AG04450 (cell line): ENCODE measurements at places on chromosomes 2 and 18.

GRCh38 chr2:42939411-42940206 lies 147.2 kb upstream of the HAAO start:
- DNase-seq, result no peak

DNA sequence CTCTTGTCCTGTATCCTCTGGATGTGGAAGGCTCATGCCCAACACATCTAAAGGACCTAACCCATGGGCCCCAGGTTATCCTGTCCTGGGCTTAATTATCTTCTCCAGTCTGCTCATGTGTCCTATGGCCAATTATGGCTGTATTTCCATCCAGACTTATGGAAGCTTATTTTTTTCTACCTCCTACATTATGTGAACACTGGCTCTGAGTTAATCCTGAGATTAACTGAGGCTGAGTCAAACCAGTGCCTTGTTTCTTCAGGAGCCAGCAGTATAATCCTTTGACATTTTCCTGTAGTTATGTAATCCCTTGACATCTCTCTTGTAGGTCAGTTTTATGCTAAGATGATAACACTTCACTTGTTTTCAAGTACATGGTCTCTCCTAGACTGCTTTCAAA lies 213.6 kb downstream of the PMAIP1 start:
- no peak for DNase-seq

GRCh38 chr2:193153576-193153975 lies 958.8 kb upstream of the TMEFF2 start:
- no peak for DNase-seq

- peak; percentile 46 for DNase-seq
Measured at GRCh38 chr18:62829936-62830335, 114.6 kb downstream of the PHLPP1 start.

DNA sequence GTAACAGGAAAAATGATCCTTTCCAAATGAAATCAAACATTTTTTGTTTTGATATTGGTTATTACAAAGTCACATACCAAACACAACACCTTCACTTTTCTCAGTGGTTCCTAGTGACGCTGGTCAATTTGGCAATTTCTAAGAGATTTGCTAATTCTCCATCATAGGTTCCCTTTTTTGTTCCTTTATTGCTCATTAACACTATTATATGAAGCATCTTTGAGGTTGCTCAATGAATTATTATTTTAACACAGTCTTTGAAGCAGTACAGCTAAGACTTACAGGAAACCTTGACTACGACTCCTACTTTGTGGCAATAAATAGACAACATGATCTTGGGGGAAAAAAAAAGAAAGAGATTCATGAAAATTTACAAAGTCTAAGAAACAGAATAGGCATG lies 152.2 kb upstream of the VRK2 start:
- no peak for DNase-seq

- DNase-seq, result no peak
Measured at GRCh38 chr2:233131936-233132720, 72.0 kb downstream of the INPP5D start.

DNA sequence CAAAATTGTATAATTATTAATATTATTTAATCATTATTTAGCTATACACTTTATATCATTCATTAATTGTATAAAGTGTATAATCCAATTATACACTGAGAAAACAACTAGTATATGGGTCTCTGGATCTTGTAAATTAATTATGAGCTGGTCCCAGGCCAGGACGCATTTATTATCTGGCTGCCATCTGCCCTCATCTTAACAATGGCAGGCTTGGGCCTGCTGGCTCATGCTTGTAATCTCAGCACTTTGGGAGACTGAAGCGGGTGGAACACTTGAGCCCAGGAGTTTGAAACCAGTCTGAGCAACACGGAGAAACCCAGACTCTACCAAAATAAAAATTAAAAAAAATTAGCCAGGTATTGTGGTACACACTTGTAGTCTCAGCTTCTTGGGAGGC lies 502.2 kb upstream of the NRXN1 start:
- no peak for DNase-seq

DNA sequence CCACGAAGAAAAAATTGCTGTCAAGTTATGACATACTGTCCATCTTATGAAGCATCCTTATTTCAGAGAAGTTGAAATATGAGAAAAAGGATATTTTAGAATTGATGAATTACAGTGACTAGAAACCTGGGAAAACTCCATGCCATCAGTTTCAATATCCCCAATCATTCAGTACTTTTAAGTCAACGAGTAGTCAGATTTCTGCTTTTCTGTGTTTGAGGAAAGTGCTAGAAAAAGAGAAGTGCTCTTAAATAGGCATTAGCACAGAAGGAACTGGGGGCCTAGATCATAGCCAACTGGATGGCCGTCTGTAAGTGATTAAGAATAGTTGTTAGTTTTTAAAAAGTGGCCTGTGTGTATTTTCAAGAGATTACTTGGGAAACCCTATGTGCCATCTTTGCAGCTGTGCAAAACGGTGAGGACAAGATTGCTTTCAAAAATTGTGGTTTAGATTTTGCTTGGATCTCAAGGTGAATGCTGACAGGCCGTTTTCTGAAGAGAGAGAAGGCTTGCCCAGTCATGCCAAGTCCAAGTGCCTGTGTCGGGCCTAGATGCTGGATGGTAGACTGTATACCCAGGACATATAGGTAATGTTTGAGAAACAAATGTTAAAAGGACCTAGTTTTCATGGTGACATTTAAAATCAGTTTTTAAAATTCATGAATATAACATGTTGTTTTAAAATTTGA lies 5.1 kb downstream of the NEDD4L start:
- DNase-seq, result no peak

DNA sequence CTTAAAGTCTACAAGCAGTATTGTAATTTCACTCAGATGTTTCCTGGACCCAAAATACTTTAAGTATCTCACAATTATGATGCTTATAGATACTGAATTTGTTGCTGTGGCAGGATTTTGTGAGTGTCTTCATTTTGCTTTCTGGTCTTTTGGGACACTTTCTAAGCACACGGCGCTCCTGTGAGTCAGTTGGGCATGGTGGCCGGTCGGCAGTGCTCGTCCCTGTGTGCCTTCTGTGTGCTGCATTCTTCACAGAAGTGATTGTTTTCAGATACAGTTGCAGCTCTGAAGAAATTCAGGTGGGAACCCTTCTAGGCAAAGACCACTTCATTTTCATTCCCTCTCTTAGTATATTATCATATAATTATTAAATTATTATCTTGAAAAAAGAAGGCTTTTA lies 273.3 kb downstream of the ZNF407 start:
- no peak for DNase-seq

- DNase-seq, result no peak
Measured at GRCh38 chr2:230312638-230313037, 14.4 kb upstream of the SP140L start.

GRCh38 chr2:10400568-10400977 lies 47.6 kb downstream of the ODC1 start:
- DNase-seq, result no peak

DNA sequence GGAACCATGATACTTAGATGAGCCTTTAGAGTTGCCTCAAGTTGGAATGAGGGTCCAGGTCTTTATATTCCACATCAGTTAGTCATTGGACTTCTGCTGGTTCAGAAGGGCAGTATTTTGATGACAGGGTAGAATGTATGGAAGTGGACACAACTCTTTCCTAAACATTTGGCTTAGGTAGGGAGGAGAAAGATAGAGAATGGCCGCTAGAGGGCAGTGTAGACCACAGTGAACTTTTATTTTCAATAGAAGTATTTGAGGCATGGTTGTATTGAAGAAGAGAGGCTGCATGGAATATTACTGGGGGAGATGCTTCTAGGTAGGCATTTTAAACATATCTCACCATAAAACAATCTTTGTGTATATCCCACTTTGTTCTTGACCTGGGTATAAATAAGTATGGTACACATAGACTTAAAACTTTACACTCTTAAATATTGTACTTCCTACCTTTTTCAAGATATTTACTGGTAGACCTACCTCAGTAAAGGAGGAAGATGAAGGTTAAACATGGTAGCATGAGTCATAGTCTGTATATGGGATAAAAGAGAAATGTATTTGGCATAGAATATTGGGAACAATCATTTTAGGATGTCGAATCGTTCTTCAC lies 497.6 kb upstream of the FAM98A start:
- DNase-seq, result peak; percentile 20

- DNase-seq, result no peak
Measured at GRCh38 chr18:80042785-80043184, 8.6 kb downstream of the RBFA start.

DNA sequence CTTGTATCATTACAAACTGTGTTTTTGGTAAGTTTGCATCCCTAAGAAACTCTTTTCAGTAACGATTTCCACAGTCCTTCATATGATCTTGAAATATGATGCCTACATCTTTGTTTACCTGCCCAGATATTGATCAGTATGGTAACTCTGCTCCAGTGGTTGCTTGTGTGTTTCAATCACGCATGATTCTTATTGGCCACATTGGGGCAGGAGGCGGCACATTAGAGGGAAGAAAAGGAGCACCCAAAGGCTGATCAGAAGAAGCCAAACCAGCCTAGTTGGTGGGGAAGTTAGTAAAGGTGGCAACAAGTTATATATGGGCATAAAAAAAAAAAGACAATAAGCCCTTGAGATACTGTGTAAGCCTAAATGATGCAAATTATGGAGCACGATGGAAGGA lies 158.9 kb downstream of the RHBDD1 start:
- DNase-seq, result no peak

DNA sequence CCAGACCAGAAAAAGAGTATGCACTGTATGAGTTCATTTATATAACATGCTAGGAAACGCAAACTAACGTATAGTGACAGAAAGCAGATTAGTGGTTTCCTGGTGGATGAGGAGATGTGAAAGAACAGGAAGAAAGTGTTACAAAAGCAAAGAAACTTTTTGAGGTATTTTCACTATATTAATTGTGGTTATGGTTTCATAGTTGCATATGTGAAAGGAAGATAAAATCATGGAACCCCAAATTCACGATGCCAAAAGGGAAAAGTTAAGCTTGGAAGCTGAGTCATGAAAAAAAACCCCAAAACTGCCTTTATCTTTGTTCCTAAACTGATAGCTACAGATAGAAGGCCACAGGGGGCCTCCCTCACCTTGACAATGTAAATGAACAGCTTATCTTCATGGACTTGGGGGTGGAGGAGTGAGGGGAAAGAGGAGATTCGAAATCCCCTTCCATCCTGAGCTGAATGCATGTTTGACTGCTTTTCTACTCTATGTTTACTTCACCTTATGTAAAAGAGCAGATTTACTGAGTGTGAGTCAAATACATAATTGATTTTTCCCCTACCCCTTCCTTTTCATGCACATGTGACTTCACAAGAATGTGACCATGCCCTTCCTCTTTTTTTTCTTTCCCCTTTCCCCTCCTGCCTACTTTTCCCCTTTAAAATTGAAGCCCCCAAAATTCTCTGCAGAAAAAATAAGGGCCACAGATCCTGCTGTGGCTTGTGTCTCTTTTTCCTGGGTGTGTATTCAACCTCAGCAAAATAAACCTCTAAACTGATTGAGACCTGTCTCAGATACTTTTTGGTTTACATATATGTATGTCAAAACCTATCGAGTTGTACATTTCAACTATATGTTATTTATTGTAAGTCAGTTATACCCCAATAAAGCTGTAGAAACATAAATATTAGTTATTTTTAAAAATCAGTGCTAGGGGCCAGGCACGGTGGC lies 100.1 kb upstream of the TLK1 start:
- DNase-seq, result no peak

DNA sequence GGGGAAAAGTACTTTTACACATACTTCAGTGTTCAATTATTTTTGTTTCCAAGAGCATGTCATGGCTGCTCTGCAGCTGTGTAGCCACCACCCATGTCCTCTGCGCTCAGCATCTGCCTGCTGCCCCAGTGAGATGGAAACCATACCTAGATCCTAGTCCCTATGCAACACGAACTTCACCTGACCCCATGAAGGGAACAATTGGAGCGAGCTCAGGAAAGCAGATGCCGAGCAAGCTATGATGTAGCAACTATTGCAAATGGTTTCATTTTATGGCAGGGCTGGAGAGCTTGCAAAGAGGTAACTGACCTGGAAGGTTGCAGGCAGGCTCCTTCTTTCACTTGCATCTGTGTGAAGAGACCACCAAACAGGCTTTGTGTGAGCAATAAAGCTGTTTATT lies 1.3 kb upstream of the CCDC141 start:
- DNase-seq, result no peak

DNA sequence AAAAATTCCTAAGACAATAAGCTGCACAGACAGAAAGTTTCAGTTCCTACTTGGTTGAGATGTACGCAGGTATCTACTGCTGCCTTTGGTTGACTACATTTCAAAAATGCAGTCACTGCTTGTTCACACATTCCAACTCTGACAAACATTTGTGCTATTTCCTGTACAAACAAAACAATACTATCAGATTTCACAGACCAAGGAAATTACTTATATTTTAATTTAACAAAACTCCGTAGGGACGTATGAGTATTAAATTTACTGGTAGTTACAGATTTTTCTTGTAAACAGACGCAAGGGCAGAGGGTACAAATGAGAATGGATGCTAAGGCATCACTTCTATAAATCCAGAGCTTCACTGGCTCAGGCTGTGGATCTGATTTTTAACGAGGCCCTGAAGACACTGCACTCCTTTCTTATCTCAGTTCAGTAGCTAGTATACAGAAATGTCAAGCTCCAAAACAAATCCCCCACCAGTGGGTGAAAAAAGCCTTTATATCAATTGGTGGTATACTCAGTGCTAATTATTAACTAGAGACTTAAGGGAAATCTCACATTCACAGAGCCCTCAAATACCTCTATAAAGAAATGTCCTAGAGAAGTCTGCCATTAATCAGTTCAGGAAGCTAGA lies 31.7 kb upstream of the TTC32 start:
- peak; percentile 18 for DNase-seq

- no peak for DNase-seq
Measured at GRCh38 chr2:28645553-28645952, 106.1 kb upstream of the PPP1CB start.

DNA sequence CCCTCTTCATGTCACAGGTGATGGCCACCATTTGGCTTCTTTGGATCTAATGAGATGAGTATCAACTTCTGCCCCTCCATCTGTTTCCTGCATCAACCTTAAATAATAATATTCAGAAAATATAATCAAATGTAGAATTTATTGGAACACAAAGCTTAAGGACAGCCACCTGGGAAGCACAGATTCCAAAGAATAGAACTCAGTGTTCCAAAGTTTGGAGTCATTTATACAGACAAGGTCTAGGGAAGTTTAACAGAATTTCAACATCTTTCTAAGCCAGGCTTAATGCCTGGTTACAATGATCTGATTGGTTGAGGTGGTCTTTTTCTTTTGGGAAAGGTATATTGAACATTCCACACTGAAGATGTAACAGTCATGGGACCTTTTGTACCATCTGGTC lies 218.0 kb upstream of the PIEZO2 start:
- no peak for DNase-seq

DNA sequence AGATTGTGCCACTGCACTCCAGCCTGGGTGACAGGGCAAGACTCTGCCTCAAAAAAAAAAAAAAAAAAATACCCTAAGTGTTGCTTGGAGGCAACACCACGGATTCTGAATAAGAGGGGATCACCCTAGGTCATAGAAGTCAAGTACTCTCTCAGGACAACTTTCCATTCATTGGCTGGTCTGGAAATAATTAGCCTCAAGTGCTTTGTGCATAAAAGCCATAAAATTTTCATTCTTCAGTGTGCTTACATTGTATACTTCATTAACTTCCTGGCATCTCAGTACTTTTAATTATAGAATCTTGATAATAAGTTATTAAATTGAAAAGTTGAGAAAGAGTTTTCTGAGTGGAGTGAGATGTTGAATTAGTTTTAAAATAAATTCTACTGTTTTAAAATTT lies 876.1 kb upstream of the FAM98A start:
- no peak for DNase-seq
